ENCODE measurements at places on chromosomes 2 and 18. TPM values are rescaled to one million over a fixed set of nuclear protein-coding genes. Genes with fewer than 3 reads are reported as not detected.

The ZDBF2 gene
- 11.6 TPM for total RNA-seq

The INPP5D gene
- 0.51 TPM for total RNA-seq

The CD28 gene
- not detected for total RNA-seq

The CRACDL gene
- not detected for total RNA-seq

The ARHGAP25 gene
- 5.8 TPM for total RNA-seq

The GDF7 gene
- 0.33 TPM for total RNA-seq

The EFR3B gene
- total RNA-seq = 0.51 TPM

The COL6A3 gene
- 1,525 TPM for total RNA-seq

The CDH20 gene
- not detected for total RNA-seq

The DSC2 gene
- under 0.01 TPM for total RNA-seq

DNA sequence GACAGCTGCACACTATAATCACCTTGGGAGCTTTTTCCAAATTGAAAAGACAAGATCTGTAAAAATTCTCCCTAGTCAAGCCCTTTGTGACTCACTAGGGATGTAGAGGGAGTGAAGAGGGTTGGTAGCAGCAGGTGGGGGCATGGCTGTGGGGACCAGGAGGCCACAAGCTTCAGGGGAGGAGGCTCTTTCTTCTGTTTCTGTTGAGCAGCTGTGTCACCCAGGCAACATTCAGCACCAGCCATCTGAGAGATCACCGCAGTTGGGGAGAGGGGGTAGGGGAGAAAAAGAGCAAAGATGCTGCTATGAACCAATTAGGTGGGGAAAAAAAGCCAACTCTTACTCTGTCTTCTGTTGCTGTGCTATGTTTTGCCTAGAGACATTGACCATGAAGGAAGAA is 352.3 kb upstream of the MEIS1 start:
- no peak for DNase-seq

DNA sequence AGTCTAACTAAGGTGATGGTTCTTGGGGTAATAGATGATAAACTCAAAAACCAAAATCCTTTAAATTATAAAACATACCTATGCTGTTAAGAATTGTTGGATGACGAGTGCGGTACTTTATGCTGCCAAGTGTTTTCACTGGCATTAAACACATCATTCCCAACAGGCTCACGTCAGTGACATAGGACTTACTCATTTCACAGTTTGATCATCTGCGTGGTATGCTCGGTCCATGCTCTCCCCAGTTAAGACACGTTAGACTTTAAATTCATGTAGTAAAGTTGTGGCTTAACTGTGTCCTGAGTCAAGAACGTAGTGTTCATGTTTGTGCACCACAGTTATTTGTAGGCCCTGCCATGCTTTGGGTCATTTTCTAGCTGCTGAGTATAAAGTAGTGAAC is 125.6 kb upstream of the MYT1L start:
- peak; percentile 62 for DNase-seq

- no peak for DNase-seq
Observed at GRCh38 chr2:124335058-124335457, 310.0 kb downstream of the CNTNAP5 start.

GRCh38 chr2:127581516-127582490 is 46.3 kb downstream of the MYO7B start:
- DNase-seq = no peak

GRCh38 chr2:102951249-102951648 is 189.4 kb downstream of the TMEM182 start:
- no peak for DNase-seq

DNA sequence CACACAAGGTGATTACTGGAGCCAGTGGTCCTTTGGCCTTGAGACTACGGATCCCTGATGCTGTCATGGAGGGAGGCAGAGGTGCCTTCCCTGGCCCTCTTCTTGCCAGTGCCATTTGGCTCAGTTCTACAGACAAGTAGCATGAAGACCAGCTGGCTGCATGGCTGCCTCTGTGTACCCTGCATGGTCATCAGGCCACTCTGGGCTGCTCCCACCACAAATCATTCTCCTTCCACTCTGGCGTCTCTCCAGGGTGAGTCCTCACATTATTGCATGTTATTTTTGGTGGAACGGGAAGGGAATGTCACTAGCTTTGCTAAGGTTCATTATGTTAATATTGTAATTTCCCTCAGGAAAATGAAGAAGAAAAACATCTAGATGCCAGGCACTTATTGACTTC is 229.8 kb downstream of the VAPA start:
- no peak for DNase-seq

DNA sequence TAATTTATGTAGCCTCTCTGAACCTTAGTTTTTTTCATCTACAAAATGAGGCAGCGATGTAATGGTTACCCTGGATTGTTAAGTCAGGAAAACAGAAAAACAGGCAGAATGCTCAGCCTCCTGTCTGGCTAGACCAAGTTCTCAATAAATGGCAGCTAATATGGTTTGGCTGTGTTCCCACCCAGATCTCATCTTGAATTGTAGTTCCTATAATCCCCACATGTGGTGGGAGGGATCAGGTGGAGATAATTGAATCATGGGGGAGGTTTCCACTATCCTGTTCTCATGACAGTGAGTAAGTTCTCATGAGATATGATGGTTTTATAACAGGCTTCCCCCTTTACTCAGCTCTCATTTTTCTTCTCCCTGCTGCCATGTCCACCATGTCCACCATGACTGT is 220.0 kb downstream of the CMPK2 start:
- no peak for DNase-seq

- DNase-seq = peak; percentile 38
Observed at GRCh38 chr2:141329964-141330363, 800.9 kb downstream of the LRP1B start.

DNA sequence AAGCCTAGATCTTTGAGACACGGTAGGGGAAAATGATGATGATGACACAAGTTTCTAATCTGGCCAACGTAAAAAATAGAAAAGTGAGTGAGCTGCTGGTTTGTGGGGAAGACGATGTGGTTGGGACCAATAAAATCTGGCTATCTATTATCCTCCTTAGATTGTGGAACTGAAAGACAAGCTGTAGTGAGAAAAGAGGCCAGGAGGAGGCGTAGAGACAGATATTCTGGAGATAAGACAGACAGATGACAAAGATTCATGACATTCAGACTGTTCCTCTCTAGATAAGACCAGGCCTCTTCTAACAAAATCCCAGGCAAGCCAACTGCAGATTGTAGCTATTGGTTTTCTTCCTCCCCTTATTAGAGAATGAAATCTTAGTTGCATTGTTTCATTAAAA is 376.3 kb upstream of the UBE2E3 start:
- DNase-seq = peak; percentile 10

DNA sequence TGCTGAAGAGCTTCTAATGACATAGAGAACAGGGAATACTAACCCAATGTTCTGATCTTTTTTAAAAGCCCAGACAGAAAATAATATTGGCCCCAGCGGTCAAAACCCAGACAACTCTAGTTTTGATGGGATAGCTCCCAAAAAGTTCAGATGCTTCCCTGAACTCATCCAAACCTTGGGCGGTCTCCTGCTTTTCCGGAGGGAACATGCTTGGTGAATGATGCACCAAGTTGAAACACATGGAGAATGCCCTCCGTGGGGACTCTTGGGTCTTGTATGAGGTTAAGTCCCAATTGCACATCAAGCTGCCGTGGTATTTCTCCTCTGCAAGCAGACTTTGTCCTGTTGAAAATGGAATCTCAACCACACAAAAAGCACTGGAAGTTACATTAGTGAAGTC is 120.7 kb upstream of the CTAGE1 start:
- no peak for DNase-seq

- DNase-seq = peak; percentile 48
Observed at GRCh38 chr2:58204195-58204959, 36.7 kb downstream of the FANCL start.

DNA sequence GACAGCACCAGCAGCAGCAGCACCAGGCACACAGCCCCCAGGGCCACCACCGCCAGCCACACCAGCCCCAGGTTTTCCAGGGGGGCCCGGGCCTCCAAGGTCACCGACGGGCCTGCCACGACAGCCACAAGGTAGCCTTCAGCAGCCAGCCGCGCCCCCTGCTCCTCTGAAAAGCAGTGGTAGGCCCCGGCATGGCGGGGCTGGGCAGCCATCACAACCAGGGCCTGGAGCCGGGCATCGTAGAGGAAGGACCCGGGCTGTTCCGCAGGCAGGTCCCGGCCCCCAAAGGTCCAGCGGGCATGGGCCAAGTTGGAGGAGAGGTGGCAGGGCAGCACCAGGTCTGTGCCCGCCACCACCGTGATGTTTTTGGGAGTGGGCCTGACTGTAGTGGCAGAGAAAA is 3.3 kb upstream of the ANKRD39 start:
- DNase-seq = no peak

GRCh38 chr18:32998285-32998684 is 225.5 kb upstream of the KLHL14 start:
- DNase-seq = no peak

GRCh38 chr2:223500709-223501108 is 101.5 kb downstream of the SCG2 start:
- no peak for DNase-seq

GRCh38 chr2:46971929-46972328 is 56.3 kb upstream of the MCFD2 start:
- no peak for DNase-seq

DNA sequence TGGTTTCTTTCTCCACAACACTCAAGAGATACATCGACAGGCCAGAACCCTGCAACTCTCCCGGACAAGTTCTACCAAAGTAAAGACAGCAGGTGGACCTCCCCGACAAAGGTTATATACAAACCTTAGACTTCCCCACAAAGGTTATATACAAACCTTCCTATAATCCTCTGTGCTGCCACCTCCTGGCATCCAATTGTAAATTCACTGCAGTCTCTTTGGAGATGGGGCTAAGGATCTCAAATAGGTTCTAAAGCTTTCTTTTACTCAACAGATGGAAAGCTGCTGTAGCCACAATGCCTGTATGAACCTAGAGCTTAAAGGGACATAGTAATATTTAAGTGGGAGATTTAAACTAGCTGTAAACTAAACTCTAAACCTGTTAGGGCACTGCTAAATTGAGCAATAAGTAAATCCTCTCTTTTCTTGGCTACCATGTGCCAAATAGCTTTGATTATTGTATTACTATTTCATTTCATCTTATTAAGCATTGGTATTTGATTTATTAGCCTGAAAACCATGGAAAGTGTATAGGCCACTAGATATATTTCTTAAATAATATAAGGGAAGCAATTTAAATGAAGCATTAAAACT is 9.8 kb upstream of the MREG start:
- DNase-seq = peak; percentile 40

DNA sequence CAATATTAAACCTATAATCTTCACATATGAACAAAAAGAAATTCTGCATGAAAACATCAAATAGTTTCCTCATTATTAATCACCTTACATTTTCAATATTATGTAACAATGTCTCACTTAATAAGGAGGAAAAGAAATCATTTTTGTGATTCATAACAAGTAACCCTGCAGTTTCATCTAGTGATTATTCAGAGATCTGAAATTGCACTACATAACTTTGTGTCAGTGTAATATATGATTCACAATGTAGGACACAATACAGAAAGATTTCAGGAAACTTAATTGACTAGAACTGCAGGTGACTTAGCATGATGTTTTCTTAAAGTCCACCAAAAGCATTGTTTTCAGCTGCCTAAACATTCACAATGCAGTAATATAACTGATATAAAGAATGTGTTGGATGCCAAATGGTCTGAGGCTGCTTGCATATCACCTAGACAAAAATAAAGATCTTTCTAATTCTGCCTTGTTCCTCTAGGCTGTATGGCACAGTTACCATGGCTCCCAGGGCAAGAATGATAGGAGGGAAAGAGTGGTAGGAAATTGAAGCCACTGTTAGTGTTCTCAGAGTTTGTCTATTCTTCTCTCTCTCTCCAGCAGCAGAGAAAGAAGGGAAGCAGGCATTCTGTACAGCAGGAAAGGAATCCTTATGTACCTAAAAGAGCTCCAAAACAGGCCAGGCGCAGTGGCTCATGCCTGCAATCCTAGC is 366.6 kb downstream of the FSIP2 start:
- DNase-seq = no peak

- DNase-seq = no peak
Observed at GRCh38 chr2:138176862-138177439, 212.7 kb downstream of the HNMT start.

DNA sequence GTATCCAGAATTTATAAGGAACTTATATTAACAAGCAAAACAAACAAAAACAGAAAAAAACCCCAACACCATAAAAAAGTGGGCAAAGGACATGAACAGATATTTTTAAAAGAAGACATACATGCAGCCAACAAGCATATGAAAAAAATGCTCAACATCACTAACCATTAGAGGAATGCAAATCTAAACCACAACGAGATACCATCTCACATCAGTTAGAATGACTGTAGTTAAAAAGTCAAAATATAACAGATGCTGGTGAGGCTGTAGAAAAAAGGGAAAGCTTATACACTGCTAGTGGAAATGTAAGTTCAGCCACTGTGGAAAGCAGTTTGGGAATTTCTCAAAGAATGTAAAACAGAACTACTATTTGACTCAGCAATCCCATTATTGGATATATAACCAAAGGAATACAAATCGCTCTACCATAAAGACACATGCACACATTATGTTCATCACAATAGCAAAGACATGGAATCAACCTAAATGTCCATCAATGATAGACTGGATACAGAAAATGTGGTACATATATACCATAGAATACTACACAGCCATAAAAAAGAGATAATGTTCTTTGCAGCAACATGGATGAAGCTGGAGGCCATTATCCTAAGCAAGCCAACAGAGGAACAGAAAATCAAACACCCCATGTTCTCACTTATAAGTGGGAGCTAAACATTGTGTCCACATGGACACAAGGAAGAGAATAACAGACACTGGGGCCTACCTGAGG is 25.3 kb downstream of the PREPL start:
- peak; percentile 63 for DNase-seq

DNA sequence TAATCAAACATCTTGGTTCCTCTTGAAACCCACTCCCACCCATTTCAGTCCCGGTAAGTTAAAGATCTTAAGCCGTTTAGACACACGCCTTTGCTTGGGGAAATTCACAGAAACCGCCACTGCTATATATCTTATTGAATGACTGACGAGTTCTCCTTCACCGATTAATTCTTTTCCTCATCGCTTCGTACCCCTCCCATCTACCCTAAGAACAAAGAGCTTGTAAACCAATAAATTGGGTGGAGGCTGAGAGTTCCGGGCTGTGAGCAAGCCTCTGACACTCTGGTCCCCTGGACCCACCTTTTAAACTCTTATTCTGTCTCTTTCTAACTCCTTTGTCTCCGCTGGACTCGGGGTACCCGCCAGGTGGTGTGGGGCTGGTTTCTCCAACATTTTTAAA is 30.6 kb downstream of the TMEM131 start:
- no peak for DNase-seq

- DNase-seq = no peak
Observed at GRCh38 chr2:98359986-98360385, 13.7 kb downstream of the CNGA3 start.

Measured in fibroblast of lung (primary cell).